Stimulated activated CD8-positive, alpha-beta memory T cell treated with anti-CD3 and anti-CD28 coated beads, Interleukin-7, amount 100 ng/mL, for 1 hour (primary cell): ENCODE measurements at places on chromosomes 2 and 18.

GRCh38 chr2:137252934-137253333 lies 487.6 kb downstream of the THSD7B start:
- DNase-seq, result no peak

GRCh38 chr2:142714600-142714999 lies 162.9 kb upstream of the KYNU start:
- DNase-seq, result no peak

DNA sequence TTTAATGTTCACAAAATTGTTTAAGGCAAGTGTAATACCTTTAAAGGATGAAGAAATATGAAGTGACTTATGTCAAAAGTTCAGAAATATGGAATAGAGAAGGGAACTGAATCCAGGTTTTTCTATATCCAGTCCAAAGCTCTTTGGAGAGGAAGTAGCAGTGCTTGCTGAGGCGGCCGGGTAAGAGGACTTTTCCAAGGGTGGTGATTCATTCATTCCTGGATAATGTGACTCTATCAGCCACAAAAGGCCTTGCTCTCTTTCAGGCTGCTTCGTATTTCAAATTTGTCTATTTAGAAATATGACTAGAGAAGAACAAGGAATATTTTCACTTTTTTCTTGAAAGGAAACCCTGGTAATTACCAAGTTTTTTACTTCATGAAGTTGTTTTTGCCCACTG lies 830.1 kb upstream of the ZEB2 start:
- no peak for DNase-seq

GRCh38 chr2:161843936-161844335 lies 219.7 kb downstream of the SLC4A10 start:
- no peak for DNase-seq

DNA sequence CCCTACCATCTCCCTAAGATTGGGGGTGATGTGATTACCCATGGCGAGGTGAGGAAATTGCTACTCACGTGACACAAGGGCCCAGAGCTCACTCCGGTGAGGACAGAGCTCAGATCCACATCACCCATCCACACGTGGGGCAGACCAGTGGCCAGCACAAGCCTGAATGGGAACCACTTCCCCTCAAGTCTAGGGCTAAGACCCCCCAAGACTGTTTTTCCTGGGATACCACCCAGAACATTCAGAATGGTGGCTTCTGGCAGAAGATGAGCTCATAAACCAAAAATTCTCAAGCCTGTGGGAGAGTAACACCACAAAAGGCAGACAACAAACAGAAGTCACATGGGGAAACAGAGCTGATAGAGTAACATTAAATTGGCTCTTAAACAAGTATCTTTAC lies 321.4 kb downstream of the ALK start:
- DNase-seq, result no peak
